Smooth muscle cell of trachea (primary cell): ENCODE measurements at places on chromosomes 11 and 22. TPM values are rescaled to one million over a fixed set of nuclear protein-coding genes. Genes with fewer than 3 reads are reported as not detected.

The SLC22A25 gene
- not detected in 2 replicates for total RNA-seq

The MMP13 gene
- total RNA-seq = not detected in 2 replicates

The CDC42EP1 gene
- total RNA-seq = 12.4 and 22.0 TPM in 2 replicates

The KCNQ1OT1 gene
- total RNA-seq = 5.0 and 7.7 TPM in 2 replicates

The SLC7A4 gene
- 2.0 TPM in 1 of 2 replicates, not detected in the other for total RNA-seq

The FJX1 gene
- 11.9 and 29.6 TPM in 2 replicates for total RNA-seq

The RPS13 gene
- total RNA-seq = 837 and 1,005 TPM in 2 replicates

The TRIM51G gene
- not detected in 2 replicates for total RNA-seq

The CEND1 gene
- total RNA-seq = 2.2 and 2.8 TPM in 2 replicates

The OLFML1 gene
- total RNA-seq = 25.5 and 26.8 TPM in 2 replicates

The TREH gene
- total RNA-seq = not detected in 2 replicates

The HIC2 gene
- total RNA-seq = 3.8 and 4.4 TPM in 2 replicates

The PYGM gene
- 1.3 and 2.2 TPM in 2 replicates for total RNA-seq

The CBLIF gene
- total RNA-seq = not detected in 2 replicates

The IGF2 gene
- under 0.01 and 2.6 TPM in 2 replicates for total RNA-seq

The ELFN2 gene
- under 0.01 TPM in 1 of 2 replicates, not detected in the other for total RNA-seq

The NUP160 gene
- 25.3 and 45.2 TPM in 2 replicates for total RNA-seq

The P2RX6 gene
- total RNA-seq = 3.6 and 9.3 TPM in 2 replicates
